Spinal cord (tissue), 10 donors: ENCODE measurements at places on chromosomes 5 and 9.

DNA sequence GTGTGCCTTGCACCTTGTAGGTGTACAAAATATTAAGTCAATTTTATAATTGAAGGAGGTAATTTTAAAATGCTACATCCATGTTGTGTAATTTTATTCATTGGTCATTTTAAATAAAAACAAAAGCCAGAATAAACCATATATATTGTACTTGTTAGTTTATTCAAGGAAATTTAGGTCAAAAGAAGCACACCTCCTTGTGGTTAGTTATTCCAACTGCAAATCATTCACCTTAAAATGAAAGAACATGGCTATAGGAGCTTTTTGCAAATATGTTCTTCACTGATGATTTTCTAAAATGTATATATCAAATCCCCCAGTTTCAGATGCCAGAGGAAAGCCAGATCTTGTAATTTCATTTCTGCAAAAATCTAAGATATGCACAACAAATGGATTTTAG, 5.4 kb upstream of the MOCS2 start:
- no peak for DNase-seq

GRCh38 chr9:125829743-125830142, 82.6 kb downstream of the PBX3 start:
- DNase-seq, result no peak

- no peak for DNase-seq
Measured at GRCh38 chr9:6675268-6675667, 29.7 kb upstream of the GLDC start.

- no peak for DNase-seq
Measured at GRCh38 chr5:76145945-76146344, 62.8 kb downstream of the SV2C start.

DNA sequence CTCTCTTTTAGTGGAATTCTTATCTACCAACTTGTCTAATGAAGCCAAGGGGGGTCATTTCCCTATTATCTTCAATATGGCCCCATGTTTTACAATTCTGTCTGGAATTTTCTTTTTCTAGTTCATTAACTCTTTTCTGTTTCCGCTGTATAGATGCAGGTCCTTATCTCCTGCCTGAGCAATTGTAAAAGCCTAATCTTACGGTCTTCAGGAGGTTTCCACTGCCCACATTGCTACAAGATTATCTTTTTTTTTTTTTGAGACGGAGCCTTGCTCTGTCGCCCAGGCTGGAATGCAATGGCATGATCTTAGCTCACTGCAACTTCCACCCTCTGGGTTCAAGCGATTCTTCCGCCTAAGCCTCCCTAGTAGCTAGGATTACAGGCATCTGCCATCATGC, 132.3 kb downstream of the UNC13B start:
- no peak for DNase-seq
